CD4-positive, CD25-positive, alpha-beta regulatory T cell (primary cell): ENCODE measurements at places on chromosomes 11 and 22.

- DNase-seq: no peak
Observed at GRCh38 chr11:57637626-57638004, 12.1 kb downstream of the YPEL4 start.

DNA sequence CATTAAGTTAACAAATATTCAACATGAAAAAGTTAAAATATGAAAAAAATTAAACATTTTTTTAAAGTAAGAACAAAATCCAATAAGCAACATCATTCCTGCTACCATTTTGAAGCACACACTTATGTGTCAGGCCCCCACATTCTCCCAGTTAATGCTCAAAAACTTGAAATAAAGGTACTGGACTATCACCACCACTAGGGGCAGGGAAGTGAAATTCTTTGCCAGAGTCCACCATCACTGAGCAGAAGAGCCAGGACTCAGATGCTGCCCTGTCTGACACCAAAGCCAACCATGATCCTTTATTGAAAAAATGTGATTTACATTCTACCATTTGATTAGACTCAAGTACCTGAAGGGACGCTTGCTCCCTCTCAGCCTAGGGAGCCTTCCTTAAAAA, 39.1 kb downstream of the PITPNB start:
- peak; percentile 41 for DNase-seq

DNA sequence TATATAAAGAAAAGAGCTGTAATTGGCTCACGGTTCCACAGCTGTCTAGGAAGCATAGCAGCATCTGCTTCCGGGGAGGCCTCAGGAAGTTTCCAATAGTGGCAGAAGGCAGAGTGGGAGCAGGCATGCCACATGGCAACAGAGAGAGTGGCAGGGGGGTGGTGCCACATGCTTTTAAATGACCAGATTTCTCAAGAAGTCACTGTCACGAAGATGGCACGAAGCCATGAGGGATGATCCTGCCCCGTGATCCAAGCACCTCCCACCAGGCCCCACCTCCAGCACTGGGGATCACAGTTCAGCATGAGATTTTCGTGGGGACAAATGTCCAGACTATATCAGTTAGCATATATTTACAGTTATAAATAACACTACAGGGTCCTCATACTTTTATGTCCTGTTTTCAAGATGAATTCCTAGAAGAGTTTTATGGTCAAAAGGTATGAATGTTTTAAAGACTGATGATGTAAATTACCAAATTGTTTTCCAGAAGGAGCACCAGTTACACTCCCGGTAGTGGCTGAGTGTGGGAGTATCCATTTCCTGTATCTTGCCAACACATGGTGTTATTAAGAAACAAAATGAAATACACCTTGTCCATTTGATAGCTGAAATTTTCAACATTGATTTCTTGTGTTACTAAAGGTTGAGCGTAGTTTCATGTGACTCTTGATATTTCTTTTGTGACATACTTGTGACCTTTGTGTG, 19.2 kb downstream of the FAM118A start:
- DNase-seq: no peak

DNA sequence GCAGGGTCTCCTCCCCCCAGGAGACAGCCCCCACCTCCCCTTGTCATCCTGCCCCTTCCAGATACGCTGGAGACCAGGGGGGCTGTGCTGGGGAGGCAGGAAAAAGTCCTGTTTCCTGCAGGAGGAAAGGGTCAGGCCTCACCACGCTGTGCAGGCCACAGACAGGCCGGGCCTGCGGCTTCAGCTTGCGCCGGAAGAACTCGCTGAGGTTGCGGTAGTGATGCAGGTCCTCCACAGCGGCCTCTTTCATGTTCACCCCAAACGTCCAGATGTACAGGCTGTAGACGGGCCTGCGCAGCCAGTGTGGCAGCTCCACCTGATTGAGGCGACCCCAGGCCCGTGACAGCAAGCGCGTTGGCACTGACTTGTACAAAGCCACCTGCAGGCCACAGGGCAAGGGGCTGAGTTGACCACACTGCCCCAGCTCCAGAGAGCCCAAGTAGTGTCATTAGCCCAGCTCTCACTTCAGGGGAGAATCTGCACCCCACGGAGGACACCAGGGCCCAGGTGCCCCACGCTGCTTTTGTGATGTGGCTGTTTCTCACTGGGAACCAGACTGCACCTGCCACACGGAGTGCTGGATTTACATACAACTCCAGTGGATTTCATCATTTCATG, 40.4 kb downstream of the PISD start:
- DNase-seq: no peak

DNA sequence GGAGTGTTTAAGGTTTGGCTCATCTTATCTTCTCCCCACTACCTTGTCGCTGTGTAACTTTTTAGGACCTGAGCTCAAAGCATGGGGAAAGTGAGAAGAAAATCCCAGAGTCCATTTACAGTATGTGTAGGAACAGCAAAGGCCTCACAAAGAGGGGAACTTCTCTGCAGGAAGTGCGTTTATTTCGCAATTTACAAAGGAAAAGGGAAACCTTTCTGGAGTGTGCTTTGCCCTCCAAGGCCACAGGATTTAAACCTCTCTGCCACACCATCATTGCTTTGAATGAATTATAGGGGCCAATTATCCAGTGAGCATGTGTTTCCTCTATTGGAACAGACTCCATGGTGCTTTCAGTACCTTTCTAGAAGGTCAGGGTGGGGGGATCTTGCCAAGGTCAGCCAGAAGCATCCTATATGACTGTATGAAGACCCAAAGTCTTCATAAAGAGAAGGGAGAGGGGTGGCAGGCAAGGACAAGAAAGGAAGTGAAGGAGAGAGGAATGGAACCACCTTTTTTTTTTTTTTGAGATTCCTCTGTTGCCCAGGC, 68.1 kb upstream of the LMO2 start:
- no peak for DNase-seq

- no peak for DNase-seq
Observed at GRCh38 chr11:133969112-133969511, 12.3 kb upstream of the IGSF9B start.

DNA sequence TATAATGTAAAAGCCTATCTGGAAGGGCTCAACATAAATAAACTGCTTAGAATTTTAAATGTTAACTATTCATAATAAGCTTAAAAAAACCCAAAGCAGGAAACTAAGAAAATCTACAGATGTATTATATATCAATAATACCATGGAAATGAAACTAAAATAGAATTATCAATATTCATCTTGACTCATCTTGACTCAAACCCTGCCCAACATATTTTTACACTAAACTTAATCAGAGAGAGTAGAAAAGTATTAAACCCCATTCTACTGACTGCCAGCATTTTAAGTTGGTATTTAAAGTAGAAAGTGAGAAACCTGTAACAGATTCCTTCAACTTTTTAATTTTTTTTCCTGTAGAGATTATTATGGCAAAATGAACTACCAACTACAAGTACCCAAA, 149.2 kb downstream of the ENTHD1 start:
- no peak for DNase-seq

DNA sequence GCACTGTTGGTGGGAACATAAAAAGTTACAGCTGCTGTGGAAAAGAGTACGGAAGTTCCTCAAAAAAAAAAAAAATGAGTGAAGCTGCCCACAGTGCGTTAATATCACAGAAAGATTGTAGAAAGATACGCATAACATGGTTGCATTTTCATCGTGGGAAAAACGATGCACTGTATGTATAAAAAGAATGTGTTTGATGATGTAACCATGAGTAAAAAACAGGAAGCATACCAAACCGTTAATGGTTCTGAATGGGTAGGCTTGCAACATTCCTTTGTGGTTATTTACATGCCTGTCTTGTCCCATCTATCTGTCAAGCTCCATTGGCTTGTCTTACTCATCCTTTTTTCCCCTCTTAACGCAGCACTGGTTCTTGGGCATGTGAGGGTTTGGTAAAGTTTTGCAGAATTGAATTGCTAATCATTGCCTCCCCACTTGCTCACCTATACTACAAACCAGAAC, 33.8 kb upstream of the DKK3 start:
- no peak for DNase-seq

DNA sequence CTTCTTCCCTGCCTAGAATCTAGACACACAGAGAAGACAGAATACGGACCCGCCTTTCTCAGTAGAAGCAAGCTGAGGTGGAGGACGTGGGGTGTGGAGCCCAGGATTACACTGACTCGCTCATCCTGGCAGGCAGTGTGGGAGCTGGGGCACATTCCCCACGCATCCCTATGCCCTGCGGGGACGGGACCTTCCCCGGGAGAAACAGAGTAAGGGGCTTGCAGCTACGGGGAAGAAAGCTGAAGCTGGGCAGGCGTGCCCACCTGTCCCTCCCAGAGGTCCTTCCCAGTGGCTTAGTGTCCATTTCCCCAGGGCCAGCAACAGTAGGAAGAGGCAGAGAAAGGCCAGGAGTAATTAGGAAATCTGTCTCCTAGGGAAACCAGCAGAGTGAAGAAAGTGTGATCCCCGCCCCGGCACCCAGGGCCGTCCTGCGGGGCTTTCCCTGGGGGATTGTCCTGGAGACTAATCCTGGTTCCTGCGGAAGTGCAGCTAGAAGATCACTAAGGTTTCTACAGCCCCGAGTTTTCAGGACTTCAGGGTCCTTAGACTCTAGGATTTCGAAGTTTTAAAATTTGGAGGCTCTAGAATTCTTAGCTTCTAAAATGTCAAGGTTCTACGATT, 7.8 kb downstream of the DNAJB13 start:
- DNase-seq: no peak

GRCh38 chr11:133497477-133498140, 34.7 kb downstream of the OPCML start:
- no peak for DNase-seq

DNA sequence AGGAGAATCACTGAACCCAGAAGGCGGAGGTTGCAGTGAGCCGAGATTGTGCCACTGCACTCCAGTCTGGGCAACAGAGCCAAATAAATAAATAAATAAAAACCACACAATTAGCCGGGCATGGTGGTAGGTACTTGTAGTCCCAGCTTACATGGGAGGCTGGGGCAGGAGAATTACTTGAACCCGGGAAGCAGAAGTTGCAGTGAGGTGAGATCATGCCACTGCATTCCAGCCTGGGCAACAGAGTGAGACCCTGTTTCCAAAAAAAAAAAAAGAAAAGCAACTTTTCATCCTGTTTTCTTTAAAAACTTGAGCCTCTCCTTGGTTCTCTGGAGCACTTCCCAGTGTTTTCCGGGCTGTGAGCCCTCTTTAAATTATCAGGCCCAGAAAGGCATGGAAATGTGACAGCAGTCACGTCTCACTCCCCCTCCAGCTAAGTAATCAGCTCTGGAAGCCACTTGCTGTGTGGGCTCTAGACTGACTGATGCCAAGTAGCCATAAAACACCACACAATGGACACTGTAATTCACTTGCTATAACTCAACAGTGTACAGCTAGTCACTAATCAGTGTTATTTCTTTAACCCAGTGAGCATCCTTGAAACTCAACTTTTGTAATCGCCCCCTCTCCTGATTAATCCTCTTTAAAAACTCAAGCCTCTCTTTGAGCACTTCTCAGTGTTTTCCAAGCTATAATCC, 13.0 kb upstream of the MCHR1 start:
- no peak for DNase-seq

GRCh38 chr11:86514453-86514852, 139.8 kb downstream of the CCDC81 start:
- no peak for DNase-seq

GRCh38 chr11:64742889-64743590, 902 bp downstream of the RASGRP2 start:
- DNase-seq: peak; percentile 70

GRCh38 chr11:128917144-128917724, 25.4 kb downstream of the TP53AIP1 start:
- DNase-seq: no peak

GRCh38 chr11:25483915-25484635, 847.9 kb upstream of the ANO3 start:
- DNase-seq: no peak

DNA sequence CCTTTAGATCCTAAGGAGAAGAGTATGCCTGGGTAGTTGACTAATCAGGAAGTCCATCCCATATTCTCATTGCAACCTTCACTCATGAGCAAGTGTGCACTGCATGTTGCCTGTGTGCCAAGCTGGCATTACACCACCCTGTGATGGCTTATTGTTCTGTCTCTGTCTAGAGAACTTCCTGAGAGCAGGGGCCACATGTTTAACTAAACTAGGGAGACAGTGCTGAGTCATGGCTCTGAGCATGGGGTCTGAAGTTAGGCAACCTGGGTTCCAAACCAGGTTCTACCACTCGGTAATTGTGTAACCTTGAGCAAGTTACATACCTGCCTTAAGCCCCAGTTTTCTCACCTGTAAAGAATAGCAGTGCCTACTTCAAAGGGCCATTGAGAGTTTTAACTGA, 39.6 kb downstream of the CSNK2A3 start:
- DNase-seq: no peak

- no peak for DNase-seq
Observed at GRCh38 chr11:118916842-118917388, 8.8 kb downstream of the BCL9L start.

DNA sequence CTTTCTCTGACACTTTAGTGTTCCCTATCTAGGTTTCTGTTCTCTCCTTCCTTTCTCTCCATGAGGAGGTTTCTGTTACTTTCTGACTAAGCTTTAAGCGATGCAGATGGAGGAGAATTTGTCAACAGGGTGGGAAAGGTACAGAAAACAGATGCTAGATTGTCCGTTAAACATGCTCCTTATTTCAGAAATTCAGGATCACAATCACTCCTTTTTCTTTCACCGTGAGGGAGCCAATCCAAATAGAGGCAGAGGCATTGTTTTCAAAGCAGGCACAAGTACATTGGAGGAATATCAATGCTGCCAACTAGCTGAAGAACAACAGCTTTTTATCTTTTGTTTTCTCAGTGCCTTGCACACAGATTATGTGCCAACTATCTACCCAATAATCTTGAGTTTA, 215.7 kb upstream of the FOLH1 start:
- no peak for DNase-seq

- DNase-seq: no peak
Observed at GRCh38 chr11:66593303-66593635, 284 bp downstream of the CCS start.

DNA sequence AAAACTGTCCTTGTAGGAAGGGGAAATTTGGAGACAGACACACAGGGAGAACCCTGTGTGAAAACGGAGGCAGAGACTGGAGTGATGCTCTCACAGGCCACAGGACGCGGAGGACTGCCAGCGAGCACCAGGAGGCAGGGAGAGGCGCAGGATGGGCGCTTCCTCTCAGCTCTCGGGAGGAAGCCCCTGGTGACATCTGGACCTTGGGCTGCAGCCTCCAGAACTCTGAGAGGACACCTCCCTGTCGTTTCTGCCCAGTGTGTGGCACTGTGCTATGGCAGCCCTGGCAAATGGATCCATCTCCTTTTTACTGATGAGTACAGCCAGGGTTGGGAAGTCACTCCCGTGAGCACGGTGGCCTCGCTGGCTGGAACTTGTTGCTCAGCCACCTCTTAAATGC, 73.9 kb downstream of the LRRC32 start:
- no peak for DNase-seq

DNA sequence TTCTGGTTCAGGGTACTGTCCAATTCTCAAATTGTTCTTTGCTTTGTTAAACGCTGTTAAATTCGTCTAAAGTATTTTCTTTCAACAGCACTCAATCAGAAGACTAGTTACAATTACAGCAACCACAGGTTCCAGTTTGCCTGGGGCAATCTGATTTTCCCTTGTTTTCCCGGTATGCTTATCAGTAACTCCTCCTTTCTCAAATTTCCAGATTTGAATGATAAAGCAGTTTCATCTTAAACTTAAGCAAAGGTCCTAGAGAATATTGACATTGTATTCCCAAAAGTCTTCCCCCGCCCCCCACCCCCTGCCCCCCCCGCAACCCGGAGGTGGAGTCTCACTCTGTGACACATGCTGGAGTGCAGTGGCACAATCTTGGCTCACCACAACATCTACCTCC, 10.5 kb upstream of the USP28 start:
- no peak for DNase-seq
